ENCODE measurements at places on chromosomes 2 and 18.

- no peak for DNase-seq
Observed at GRCh38 chr2:172447811-172448493, 20.6 kb downstream of the ITGA6 start.

DNA sequence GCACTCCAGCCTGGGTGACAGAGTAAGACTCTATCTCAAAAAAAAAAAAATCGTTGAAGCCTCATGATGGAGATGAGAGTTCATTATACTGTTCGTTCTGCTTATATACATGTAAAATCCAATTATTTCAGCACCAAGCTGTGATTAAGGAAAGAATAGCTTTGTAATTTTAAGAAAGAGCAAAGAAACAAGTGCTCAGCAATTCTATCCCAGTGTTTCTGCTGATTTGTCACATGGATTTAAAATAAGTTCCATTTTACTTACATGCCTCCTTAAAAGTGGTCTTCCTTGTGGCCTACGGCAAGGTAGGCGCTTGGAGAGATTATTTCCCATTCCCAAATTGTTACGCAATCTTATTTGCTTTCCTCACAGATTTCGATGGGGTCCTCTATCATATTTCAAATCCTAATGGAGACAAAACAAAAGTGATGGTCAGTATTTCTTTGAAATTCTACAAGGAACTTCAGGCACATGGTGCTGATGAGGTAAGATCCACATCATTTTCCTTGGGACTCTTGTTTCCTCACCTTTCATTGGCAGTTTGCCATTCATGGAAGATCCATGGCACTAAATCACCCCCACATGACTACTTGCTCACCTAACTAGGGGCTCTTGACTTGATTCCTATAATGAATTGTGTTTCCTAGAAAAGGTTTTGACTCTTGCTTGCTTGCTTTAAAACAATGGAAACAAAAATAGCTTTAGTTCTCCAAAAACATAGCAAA, 11.5 kb downstream of the ARPC2 start:
- no peak for DNase-seq

- DNase-seq = no peak
Observed at GRCh38 chr2:232365621-232366321, 12.8 kb upstream of the ALPP start.

DNA sequence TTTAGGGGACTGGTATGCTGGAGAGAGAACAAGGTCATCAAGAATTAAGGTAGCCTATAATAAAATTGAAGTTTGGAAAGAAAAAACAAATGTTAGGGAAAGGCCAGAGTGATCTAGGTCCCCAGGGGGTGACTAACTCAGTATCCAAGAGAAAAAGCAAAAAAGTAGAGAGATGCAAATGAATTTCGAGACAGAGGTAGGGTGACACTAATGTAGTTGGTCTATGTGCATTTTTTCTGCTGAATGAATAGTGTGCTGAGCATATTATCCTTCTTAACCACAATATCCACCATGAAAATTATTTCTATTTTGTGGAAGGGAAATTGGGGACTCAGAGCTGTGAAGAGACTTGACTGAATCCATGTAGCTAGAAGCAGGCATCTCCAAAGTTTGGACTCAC, 9.8 kb downstream of the IL36A start:
- no peak for DNase-seq

GRCh38 chr2:109185338-109185737, 56.3 kb downstream of the SH3RF3 start:
- DNase-seq = no peak

DNA sequence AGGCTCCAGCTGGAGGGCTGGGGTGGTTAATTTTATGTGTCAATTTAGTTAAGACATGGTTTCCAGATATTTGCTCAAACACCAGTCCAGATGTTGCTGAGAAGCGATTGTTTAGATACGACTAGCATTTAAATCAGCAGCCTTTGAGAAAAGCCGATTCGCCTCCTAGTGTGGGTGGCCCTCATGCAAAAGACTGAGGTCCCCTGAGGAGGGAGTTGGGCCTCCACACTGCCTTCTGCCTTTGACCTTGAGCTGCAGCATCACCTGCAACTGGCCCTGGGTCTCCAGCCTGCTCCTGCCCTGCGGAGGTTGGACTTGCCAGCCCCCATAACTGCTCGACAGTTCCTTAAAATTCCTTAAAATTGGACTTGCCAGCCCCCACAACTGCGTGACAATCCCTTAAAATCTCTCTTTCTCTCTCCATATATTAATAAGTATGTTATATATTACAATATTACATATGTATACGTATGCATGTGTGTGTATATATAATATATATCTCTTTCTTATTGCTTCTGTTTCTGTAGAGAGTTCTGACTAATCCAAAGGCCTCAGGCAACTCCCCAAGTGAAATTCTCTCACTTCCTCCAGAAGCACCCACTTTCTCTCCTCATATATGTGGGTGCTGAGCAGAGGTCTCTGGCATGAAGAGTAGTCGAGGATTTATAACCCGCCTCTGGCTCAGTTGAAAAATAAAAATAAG, 14.4 kb downstream of the FBLN7 start:
- no peak for DNase-seq

DNA sequence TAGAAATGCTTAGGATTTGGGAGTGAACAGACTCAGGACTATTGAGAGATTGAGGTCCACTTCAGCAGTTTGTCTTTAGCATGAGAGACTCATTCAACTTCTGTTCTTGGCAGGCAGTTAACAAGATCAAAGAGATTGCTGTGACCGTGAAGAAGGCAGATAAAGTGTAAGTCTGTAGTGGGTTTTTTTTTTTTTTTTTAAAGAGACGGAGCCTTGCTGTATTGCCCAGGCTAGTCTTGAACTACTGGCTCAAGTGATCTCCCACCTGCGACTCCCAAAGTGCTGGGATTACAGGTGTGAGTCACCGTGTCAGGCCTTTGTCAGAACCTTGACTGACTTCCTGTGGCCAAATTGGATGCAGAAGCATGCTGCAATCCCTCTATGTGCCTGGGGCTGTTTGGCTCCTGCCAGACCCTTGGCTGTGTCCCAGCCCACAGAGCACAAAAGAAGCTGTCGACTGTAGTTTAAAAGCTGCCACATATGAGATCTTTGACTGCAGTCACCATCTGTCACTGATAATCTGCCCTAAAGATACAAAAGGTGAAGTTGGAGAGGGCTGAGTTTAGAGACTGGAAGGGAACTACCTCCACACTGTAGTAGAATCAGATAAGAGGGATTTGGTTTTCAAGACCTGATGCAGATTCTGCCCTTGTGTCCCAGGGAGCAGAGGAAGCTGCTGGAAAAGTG, 9.9 kb downstream of the CCT7 start:
- no peak for DNase-seq

DNA sequence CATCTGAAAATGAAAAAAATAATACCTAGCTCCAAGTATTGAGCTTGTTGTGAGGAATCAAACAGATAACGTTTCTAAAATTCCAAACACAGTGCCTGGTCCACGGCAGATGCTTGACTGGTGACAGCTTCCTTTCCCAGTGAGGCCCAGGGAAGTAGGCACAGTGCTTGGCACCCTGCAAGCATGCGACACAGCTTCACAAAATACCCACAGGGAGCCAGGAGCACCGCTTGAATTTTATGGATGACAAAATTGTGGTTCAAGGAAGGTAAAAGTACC, 205.1 kb upstream of the TNP1 start:
- DNase-seq = no peak

- no peak for DNase-seq
Observed at GRCh38 chr2:106969777-106970176, 83.8 kb upstream of the ST6GAL2 start.

DNA sequence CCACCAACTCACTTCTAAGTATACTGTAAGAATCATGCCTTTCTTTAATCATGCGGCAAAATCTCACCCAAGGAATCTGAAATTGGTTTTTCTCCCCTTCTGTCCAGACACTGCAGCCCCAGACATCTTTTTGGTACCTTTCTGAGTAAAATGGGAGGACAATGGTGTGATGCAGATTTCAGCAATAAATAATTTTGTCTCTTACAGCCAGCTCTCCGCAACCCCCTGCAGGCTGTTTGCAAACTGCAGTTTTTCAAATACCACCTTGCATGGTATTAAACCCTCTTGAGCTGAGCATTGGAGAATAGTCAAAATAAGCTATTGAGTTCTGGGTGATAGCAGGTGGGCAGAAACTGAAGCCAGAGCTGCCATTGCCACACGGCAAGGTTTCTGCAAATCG, 32.2 kb downstream of the GPR39 start:
- DNase-seq = no peak

- no peak for DNase-seq
Observed at GRCh38 chr18:9711361-9712129, 3.4 kb downstream of the RAB31 start.

GRCh38 chr2:81250270-81250669, 945.7 kb upstream of the LRRTM1 start:
- no peak for DNase-seq

GRCh38 chr2:51410331-51410730, 378.4 kb upstream of the NRXN1 start:
- DNase-seq = no peak

DNA sequence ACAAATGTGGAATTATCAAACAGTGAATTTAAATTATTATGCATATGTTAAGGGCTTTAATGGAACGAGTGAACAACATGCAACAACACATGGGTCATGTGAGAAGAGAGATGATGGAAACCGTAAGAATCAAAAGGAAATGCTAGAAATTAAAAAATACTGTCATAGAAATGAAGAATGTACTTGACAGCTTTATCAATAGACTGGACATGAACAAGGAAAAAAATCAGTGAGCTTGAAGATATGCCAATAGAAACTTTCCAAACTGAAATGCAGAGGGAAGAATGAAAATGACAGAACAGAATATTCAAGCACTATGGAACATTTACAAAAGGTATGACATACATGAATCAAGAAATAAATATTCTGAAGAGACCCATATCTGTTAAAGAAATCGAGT, 117.7 kb upstream of the KCNJ3 start:
- no peak for DNase-seq

GRCh38 chr2:143936848-143937722, 582.8 kb downstream of the ZEB2 start:
- DNase-seq = no peak

- no peak for DNase-seq
Observed at GRCh38 chr2:15748736-15749323, 157.2 kb downstream of the DDX1 start.

DNA sequence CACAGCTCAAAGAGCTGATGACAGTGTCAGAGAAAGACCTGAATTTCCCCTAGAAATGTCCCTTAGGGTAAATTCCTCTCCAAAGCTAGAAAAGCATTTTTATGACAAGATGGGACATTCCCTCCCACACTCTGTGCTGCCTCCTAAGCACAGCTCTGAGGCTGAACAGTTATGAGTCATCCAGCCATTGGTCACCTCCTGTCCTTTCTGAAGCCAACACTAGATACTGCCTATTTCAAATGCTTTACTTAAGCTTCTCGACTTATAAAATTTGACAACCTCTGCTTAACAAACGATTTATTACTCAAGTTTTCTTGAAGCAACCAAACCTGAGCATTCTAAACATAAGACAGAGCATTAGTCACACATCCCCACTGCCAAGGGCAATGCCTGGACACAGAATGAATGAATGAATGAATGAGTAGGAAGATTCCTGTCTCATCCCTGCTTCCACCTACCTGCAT, 35.4 kb downstream of the B4GALT6 start:
- DNase-seq = no peak

DNA sequence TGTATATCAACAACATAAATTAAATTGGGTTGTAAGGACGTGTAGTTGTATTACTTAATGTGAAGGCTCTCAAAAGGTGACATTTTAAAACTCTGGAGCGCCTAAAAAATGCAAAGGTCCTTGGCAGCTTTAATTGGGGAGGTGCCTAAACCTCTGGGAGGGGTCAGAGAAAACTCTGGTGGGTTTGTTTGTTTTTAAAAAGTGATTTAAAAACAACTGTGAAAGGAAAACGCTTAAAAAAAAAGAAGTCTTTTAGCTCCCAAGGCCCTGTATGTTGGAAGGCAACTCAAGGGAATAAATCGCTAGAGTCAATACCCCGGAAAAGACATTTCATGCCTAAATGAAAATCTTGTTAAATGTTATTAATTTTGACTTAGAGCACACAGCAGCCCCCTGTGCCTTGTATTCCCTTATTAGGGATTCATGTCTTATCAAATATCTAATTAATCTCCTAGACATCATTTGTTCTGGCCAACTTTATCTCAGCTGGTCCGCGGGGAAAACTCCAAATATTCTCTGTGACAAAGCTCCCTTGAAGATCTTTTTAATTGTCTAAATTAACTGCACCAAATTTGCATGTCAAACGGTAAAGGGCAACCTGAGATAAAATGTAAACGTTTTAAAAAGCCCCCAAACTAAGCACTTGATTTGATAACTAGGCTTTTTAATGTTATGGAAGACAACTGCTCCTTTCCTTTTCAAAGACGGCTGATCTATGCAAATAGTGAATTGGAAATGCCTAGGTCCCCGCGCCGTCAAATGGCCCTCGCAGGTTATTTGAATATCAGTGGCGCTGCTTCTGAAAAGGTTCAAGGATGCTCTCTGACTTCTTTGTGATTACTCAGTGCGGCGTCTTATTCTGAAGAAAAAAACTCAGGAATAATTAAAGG, 4.2 kb downstream of the SP9 start:
- DNase-seq = peak; percentile 12

DNA sequence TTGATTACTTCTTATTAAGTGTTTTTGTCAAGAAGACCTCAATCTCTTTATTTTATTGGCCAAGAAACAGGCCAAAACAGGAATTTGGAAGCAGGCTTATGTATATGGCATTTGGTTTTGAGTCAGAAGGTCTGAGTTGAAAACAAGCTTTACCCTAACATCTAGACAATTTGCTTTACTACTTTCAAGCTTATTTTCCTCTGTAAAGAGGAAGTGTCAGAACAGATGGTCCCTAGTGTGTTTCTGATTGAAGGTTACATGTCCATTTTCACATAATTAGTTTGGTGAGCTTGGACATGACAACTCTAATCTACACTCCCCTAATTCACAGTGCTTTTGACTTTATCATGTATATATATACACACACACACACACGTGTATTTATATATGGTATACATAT, 19.8 kb upstream of the MAP4K4 start:
- DNase-seq = no peak

GRCh38 chr2:109209941-109210340, 80.9 kb downstream of the SH3RF3 start:
- DNase-seq = no peak

- no peak for DNase-seq
Observed at GRCh38 chr2:234438305-234438977, 58.4 kb downstream of the ARL4C start.

DNA sequence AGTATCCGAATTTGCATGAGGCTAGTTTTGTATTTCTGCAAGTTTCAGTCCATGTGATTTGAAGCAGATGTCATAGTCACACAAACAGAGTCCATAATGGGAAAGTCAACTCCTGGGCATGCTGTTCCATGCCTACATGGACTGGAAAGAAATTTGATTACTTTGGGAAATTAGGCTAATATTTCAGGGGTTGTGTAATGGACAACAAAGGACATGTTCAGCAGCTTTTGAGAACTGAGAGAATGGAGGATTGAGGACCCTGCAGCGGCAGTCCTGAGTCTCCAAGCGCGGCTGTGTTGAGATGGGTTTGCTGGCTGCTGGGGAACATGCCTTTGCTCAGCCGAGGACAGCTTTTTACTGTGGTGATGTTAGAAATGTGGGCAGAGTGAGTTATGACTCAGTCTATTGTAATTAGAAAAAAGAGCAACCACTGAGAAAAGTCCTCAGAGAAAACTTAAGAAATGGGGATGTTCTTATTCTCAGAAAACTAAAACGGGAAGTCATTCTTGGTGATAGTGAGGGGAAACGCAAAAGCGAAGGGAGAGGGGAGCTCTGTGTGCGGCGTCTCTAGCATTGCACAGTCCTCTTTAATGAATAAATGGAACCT, 149.2 kb downstream of the FAM210A start:
- no peak for DNase-seq
